ENCODE measurements at places on chromosomes 5 and 9.

DNA sequence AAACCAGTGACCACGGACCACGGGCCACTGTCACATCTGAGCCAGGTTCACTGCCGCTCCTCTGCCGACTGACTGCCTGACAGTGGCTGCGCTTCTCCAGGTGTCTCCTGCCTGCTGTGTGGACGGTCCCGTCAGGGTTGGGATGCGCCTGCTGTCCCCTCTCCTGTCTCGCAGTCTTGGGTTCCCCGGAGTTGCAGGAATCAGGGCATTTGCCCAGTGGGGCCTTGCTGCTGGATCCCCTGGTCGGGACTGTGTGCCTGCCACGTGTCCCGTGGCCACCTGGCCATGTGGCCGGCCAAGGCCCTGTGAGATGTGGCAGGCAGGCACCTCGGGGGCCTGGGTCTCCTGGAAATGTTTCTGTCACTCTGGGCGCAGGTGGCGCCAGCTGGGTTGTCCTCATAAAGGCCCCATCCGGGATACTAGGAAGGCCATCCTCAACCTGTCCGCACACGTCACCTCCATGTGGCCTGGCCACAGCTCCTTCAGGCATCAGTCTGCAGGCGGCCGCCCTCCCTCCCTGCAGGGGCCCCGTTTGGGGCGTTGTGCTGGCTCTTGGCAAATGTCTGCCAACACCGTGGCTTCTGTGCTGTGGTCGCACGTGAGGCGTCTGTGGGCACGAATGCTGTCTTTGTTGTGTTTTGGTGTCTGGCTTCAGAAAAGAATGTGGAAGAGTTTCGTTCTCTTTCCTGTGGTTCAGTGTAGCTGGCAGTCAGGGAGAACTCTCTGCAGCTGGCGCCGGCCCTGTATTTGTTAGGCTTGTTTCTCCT is 6.4 kb upstream of the TOR4A start:
- no peak for DNase-seq

- DNase-seq: no peak
Observed at GRCh38 chr5:77630114-77630680, 8.3 kb downstream of the OTP start.

GRCh38 chr5:5141625-5142525 is 1.7 kb downstream of the ADAMTS16 start:
- DNase-seq: no peak

DNA sequence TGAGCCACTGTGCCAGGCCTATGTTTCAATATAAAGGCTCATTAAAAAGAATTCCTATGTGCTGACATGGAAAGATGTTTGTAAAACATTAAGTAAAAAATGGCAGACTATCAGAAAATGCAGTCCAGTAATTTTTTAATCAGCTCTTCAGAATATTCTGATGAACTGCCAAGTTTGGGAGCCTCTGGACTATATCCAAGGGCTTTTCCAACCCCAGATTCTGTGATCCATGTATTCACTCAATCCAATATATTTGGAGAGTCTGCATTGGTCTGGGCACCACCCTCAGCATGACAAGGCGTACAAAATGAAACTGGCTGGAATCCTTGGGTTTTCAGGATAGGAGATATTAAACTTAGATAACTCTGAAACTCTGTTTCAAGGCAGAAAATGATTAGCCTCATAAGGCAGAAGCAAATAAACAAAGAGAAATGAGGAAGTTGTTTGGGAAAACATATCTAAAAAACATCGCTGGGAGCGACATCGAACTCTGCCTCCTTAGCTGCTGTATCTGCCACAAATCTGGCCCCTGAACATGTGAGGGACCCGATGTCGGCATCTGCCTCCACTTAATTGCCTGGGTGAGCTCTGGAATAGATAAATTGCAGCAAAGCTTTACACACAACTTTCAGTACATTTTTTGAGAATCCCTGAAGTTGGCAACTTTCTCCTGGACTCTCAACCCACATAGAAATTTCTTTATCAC is 14.4 kb downstream of the PDE6A start:
- no peak for DNase-seq

- no peak for DNase-seq
Observed at GRCh38 chr9:75372499-75373268, 284.4 kb downstream of the OSTF1 start.

DNA sequence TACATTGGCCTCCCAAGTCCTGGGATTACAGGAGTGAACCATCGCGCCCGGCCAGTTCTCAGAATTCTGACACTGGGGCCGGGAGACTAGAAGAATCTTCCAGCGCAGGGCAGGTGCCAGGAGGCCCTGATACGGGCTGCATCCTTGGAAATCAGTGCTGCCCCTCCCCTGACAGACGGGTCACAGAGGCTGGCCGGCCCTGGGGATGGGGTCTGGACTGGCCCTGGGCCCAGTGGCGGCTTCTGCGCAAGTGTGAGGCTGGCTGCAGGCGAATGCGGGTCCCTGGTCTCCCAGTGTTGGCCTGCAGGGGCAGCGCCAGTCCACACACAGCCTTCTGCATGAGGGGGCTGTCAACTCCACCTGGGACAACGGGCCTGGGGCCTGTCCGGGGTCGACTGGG is 831 bp upstream of the TBC1D9B start:
- DNase-seq: no peak

DNA sequence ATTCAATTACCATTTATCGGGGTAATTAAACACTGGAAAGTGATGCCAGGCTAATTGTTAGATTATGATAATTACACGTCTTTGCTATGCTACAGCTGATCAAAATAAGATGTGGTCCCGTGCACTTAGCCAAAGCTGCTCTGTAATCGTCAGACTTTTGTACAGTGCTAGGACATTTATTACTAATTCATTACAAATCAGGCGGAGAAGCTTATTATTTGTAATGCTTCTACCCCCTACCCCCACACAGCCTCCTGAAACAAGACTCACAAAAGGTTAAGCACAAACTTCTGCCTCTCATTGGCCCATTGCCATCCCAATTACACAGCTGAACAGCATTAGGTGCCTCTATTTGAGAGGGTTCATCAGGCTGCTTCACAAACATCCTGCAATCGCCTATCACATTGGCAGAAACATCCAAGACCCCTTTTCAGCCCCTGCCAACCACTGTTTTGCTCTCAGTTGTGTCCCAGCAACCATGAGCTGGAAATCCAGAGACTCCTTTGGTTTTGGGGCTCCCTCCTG is 232.7 kb downstream of the EFNA5 start:
- DNase-seq: no peak

- no peak for DNase-seq
Observed at GRCh38 chr5:66717455-66718373, 121.5 kb downstream of the MAST4 start.

DNA sequence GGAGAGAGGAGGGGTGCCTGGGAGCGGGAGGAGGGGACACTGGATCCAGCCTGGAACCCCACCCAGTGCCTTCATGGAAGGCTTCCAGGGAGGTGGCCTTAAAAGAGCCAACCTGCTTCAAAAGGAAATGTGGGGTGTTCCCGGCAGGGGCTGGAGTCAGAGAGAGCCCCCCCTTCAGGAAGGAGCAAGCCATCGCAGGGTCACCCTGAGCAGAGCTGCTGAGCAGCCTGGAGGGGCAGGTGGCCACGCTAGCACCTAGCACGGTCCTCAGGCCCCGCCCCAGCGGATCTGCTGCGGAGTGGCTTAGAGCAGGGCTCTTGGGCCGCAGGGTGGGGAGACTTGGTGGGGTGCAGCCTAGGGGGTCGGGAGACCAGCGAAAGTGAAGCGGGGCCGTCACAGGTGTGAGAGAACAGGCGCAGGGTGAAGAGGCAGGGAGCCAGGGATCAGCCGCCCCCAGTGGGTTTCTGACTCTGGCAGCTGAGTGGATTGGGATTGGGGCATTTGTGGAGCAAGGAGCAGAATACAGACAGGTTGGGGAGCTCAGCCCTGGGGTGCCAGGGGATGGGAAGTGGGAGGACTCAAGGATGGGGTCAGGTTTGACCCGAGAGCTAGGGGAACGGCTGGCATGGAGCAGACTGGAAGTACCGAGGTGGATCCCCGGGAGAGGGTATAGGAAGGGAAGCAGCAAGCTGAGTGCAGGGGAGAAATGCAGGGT is 1.5 kb downstream of the LCN2 start:
- no peak for DNase-seq

DNA sequence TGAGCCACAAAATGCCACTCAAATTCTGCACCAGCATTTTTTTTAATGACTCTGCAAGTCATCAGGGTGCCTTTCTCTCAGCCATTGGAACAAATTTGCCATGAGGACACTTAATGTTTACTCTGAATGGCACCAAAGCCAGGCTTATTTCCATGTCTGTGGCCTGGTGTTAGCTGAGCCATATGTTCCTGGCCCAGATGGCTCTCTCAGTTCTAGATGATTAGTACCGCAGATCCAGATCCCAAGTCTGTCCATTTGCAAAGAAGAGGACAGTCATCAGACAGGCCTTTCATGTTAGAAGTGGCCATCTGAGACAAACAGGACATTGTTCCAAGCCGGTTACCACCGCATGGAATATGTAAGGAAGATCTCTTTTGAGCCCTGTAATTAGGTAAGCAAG is 70.3 kb downstream of the INSYN2B start:
- no peak for DNase-seq

DNA sequence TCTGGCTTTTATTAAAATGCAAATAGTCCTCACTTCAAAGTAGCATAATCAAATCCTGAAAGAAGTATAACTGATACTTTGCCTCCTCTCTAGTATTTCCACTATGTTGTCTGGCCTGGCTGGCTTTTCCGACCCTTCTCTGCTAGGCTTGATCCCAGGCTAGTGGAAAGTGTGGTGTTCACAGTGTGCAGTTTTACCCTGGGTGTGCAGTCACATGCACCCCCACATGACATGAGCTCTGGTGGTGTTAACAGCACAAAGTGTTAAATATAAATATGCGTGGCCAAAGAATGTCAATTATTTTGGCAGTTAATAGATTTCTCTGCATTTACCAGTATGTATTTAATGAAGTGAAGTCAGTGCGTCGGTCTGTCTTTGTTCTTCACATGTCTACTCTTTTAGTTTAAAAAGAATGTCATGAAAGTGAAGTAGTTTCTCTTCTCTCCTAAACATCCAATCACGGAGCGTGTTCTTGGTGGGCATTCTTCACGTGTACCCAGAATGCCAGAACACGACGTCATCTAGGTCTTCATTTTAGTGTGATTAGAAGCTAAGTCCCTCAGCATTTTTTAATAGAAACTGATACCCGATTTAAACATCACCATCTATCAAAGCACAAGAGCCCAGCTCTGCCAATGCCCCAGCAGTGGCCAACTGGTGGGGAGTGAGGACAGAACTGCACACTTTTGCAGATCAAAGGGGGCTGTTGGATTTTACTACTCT is 286.4 kb downstream of the FANCC start:
- no peak for DNase-seq

DNA sequence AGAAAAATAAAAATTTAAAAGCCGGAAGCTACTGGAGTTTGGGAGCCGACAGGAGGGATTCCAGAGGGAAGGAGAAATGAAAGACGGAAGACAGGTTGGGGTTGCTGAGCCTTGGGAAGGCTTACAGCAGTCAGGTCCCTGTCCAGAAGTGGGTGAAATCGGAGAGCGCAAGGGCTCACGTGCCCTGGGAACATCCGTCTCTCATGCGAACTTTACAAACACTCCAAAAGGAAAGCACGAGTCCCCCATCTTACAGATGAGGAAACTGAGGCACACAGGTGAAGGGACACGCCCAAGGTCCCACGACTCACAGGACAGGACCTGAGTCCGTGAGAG is 347 bp upstream of the OLFML2A start:
- DNase-seq: no peak

DNA sequence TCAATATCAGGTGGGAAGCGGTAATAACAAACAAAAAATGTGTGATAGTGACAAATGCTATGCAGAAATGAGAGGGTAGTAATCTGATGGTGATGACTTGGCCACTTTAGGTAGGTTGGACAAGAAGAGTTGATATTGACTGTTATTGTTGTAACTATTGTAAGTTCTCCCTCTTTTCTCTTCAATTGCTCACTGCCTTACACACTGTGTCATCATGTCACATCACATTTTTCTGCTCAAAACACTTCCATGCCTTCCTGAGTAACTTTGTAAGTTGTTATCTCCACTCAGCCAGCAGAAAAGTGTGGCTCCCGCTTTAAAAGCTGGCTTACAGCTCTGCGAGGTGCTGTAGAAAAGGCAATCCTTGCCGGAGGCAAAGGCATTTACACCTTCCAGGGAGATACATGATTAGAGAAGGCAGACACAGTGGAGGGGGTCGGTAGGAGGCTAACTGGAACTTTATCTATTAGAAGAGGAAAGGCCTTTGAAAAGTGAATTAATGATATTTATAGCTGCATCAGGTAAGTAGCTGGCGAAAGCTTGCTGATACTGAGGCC is 85.2 kb upstream of the CLINT1 start:
- no peak for DNase-seq

DNA sequence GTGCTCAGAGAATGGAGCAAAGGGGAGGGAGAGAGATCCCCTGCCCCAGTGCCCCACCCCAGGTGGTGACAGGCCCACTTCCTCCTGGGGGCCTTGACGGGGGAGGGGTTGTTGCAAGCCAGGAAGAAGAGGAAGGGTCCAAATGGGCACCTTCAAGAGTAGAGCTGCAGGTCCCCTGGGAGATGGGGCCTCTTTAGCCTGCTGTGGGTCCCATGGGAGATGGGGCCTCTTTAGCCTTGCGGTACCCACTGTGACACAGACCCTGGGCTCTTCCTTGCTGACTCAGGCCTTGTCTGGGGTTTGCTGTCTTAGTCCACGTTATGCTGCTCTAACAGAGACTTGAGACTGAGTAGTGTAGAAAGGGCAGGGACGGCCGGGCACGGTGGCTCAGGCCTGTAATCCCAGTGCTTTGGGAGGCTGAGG is 9.6 kb upstream of the TOR4A start:
- DNase-seq: no peak

DNA sequence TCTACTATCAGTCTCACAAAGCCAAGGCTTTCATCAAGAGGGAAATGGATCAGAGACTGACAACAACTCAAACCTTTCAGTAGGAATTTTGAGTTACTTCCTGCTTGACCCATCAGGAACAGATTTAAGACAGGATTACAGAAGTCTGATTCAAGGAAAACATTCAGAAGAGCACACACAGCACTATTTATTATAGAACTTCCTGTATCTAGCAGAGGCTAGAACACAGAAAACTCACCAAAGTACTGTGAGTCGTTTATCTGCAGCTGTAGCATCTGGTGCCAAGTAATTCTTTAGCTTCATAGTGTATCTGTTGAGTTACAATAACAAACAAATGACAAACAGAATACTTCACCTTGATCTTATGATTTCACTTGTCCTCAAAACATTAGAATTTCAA is 13.8 kb downstream of the LEAP2 start:
- DNase-seq: no peak

- peak; percentile 46 for DNase-seq
Observed at GRCh38 chr5:14144586-14145434, 1.7 kb downstream of the TRIO start.

DNA sequence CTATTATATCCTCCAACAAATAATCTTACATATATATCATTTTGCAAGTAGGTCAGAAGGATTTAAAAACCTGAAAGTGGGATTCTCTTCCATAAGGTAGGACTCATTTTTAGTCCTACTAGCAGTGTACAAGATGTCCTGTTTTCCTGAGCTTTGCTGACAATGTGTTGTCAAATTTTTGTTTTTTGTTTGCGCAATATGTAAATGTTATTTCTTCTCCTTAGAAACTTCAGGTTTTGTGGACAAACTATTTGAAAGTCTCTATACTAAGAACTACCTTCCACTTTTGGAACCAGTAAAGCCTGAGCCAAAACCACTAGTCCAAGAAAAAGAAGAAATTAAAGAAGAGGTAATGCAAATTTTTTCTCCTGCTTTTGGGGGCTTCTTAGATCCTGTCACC is 19.8 kb downstream of the RBM27 start:
- no peak for DNase-seq

GRCh38 chr5:34550964-34551363 is 105.2 kb upstream of the RAI14 start:
- no peak for DNase-seq
